ENCODE measurements at places on chromosomes 16 and 17.

- DNase-seq = no peak
These were observed at the start of gene NLGN2 for GRCh38 chr17:7407485-7408251. TSS of gene NLGN2 (plus strand) at chr17:7407845. CDS start at chr17:7408256, 411 bp downstream.

- DNase-seq = no peak
These were observed 43.6 kb downstream of the SMG6 start for GRCh38 chr17:2259769-2260536.

GRCh38 chr17:64635647-64636305 lies 26.3 kb downstream of the SMURF2 start:
- no peak for DNase-seq

- DNase-seq = no peak
These were observed 128.5 kb downstream of the SPACA3 start for GRCh38 chr17:33120103-33120502.

- no peak for DNase-seq
These were observed 666.0 kb upstream of the CA10 start for GRCh38 chr17:52824542-52824941.

DNA sequence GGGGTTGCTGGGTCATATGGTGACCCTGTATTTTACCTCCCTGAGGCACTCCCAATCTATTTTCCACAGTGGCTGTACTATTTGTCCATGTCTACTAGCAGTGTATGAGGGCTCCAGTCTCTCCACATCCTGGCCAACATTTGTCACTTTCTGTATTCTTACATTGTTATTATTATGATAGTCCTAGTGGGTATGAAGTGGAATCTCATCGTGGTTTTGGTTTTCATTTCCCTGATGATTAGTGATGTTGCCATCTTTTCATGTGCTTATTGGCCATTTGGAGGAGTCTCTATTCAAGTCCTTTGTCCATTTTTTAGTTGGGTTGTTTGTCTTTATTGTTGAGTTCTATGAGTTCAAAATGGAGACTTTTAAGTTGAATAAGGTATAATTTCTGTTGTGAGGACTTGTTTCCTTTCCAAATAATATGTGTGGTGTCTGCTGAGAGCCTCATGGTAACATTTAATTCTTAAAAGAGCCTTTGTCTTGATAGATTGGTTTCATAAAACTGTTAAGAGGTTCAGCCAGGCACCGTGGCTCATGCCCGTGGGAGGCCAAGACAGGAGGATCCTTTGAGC lies 108.2 kb downstream of the RPTOR start:
- no peak for DNase-seq

DNA sequence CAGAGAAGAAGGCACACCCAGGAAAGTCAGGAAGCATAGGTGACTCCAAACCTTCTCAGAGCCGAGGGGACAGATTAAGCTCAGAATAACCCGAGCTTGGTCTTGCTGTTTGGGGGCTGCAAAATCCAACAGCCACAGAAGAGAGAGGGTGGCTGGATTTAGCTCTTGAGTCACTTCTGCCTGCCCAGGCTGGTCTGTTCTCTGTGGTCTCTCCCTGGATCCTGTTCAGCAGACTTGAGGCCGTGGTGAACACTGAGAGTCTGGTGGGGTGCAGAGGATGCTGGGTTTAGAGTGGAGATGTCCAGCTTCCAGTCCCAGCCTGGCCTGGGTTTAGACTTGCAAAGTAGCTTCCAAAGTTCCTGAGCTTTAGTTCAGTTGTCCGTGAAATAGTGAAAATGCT lies 8.8 kb downstream of the SLC26A11 start:
- no peak for DNase-seq

DNA sequence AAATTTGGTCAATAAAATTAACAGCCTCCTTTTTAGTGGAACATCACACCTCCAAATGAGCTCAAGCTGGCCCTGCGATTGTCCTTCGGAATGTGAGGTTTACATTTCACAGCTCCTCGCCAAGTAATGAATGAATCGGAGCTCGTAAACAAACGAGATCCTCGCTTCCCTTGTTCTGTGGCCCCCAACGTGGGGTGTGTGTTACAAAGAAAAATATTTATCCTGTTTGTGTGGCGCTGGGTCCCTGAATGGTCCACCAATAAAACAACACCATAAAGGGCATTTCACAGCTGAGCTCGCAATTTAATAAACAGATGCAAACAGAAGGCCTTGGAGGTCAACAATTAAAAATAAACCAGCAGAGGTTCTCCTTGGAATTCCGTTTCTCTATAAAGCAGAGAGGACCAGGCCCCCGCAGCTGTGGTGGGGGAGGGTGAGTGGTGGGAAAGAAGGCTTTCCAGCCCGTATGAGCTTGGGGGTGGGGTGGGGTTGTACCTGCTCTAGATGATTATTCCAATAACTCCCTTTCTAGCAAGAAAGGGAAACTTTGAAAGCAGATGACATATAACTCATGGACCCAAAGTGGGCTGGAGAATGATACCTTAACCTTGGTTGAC lies 393.9 kb upstream of the SALL1 start:
- DNase-seq = no peak

GRCh38 chr17:17125136-17126084 lies 80.7 kb downstream of the PLD6 start:
- DNase-seq = peak; percentile 27

GRCh38 chr16:70393662-70394061 lies 45.2 kb downstream of the ST3GAL2 start:
- DNase-seq = no peak

- DNase-seq = no peak
These were observed 112.8 kb downstream of the ZNF423 start for GRCh38 chr16:49743203-49743464.

DNA sequence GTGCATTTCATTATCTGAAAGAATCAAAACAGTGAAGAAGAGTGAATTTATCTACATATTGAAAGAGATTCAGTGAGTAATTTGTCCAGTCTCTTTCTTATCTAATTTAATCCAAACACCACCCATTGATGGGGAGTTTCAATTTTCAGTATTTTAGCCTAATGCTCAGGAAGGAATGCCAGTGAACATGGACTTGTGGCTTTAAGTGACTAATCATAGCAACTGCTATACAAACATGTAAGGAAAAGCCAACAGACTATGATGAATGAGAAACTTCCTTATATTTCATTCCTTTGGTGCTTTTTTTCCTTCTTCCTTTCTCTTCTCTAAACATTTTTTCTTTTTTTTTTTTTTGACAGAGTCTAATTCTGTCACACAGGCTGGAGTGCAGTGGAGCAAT lies 885.8 kb downstream of the KCNJ2 start:
- no peak for DNase-seq

DNA sequence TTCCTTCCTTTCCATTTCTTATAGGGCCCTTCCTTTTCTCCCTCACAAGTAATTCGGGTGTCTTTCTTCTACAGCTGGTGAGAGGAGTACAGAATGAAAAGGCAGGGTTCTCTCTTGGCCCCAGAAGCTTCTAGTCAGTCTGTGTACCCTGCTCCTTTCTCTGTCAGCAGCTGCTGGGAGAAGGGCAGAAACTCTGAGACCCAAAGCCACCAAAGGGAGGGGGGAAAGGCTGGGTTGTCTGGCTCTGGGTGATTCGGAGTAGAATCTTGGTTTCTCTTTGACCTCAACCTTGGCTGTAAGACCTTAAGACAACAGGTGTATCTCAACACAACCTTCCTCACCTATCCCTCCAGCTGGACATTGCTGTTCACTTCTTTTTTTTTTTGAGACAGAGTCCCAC lies 3.3 kb upstream of the NR1D1 start:
- no peak for DNase-seq

- DNase-seq = no peak
These were observed 7.3 kb downstream of the GNA13 start for GRCh38 chr17:65049085-65049756.

- DNase-seq = no peak
These were observed 29.8 kb downstream of the CDIP1 start for GRCh38 chr16:4508806-4509205.

DNA sequence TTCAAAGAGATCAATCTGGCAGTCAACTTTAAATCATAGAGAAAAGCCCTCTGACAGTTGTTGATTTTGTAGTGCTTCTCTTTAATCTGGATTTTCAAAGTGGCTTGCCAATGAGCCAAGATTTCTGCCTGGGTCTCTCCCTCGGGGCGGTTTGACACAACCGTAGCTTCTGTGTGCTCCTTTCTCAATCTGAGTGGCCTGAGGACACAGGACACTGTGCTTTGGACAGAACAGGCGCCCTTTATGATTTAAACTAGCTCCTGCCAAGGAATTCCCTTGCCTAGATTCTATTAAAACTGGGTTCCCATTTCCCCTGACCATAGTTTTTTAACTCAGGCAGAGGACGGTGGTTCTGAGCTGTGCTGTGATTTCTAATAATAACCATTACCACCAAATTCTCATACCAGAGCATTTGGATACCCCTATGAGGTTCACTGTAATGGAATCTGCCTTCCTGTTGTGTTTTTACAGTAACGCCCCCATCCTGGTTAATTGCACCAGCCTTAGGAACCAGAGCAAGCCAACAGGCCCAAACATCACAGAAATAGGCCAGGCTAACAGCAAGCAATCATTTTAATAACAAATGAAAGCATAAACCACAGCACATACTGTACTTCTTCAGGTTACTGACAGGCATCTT lies 4.0 kb downstream of the ZFHX3 start:
- no peak for DNase-seq

DNA sequence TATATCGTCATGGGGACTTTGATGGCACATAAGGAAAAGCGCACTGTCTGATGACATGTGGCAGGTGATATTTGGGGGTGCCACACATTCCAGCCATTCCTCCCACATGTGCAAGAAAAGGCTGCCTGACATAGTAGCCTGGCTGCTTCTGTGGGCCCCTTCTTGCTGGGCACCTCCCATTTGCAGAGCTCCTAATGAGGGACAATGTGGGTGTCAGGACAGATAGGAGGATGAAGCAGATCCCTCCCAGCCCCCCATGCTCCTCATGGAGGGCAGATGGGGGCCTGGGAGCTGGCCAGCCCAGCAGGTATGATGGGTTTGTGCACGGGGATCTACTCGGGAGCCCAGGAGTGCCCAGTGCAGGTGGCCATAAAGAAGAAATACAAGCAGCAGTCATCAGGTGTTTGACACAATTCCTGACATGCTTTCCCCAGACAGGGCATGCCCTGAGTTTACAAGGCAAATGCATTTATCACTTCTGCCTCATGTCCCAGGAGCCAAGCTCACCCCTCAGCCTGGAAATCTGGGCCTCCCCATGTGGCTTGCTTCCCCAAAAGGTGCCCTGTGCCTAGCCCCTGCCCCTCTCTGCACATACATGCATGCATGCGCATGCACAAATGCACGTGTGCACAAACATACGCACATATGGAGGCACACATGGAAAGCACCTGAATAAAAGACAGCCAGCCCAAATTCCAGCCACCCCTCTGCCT lies 260.6 kb upstream of the RPL38 start:
- no peak for DNase-seq

- no peak for DNase-seq
These were observed 13.6 kb downstream of the SMPD3 start for GRCh38 chr16:68434624-68435210.

DNA sequence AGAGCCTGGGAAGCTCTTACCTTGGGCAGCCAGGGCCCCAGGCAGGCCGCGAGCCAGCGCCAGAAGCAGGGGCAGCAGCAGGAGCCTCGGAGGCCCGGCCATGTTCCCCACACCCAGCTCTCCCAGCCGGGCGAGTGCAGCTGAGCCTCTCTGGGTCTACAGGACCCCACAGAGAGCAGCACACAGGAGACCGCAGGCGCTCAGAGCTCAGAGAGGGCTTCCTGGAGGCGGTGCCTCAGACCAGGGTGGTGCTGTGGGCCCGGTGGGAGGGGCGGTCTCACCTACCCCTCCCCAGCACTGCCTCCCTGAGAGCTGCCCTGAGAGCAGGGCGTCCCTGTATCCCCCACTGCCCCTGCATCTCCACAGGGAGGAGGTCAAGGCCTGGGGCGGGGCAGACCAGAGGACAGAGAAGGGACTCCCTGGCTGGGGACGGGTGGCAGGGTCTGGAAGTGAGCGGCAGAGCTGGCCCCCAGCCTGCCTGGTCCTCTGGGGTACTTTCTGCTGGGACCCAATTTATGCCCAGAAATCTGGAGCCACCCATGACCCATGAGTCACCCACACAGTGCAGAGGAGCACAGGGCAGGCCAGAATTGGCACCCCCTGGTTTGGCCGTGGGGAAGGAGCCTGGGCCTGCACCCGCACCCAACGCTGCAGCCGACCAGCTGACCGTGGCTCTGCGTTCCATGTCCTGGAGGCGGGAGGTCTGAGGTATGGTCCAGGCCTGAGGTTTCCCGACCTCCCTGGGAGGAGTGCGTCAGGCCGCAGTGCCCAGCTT lies at the start of gene CD7:
Gene CD7, minus strand, starts transcription at position 215 of the 775 bp plus-strand sequence. Its CDS starts 113 bp downstream, at position 102.
- no peak for DNase-seq

- no peak for DNase-seq
These were observed 1.2 kb downstream of the CACNA1G start for GRCh38 chr17:50561746-50562141.

DNA sequence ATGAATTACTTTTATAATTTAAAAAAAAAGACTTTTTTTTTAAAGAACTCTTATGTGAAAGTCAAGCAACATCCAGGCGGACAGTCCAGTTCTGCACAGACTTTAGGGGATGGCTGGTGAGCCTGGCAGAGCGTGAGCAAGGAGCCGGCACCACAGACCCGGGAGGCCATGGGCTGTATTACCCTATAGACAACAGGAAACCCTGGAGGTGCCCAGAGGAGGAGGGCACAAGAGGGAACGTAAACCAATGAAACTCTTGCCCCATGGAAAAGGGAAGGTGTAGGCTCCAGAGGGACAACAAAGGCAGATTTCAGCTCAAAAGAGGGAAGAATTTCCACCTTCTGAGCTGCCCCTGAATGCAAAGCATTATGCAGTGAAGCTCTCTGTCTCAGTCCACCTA lies 25.5 kb upstream of the RPH3AL start:
- no peak for DNase-seq

DNA sequence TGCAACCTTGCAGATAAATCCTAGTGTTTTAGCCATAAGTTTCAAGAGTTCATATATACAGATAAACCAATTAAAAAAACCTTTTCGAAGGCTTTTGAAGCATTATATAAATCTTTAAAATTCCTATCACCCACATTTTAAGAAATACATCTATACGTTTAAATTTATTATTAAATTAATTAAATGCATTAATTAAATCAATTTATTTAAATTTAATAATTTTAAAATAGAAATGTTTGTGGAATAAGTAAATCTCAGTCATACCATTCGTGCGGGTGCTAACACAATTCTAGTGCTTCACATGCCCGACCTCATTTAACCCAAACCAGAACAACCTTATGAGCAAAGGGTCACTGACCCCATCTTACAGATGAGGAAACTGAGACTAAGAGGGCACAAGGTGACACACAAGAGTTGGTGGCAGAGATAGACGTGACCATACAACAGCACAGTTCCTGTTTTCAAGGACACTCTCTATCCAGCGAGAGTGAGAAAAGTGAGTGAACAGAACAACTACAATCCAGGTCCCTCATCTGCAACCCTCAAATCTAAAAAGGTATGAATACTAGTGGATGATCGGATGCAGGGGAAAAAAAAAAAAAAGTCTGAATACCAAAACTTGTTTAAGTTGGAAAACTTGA lies 1.4 kb downstream of the NSMCE1 start:
- no peak for DNase-seq

DNA sequence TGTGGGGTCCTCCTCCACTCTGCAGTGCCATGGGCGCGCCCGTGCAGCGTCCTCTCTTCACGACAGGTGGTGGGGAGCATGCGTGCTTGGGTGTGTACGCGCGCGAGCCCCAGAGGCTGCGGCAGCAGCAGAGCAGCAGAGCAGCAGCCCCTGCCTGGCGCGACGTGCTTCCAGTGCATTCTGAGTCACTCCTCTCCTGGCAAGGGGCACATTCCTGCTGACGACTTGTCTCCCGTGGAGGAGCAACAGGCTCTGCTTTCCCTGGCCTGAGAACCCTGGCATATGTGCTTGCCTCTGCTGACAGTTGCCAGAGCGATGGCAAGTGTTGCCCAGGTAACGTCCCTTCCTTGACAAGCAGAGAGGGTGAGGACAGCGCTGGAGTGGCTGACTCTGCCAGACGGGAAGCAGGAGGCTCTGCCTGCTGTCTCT lies 133.8 kb upstream of the PLCG2 start:
- DNase-seq = peak; percentile 53

Data from NCI-H1417 treated with DMSO at 0.1 percent for 48 hours (cell line).